ENCODE measurements at places on chromosomes 11 and 22. TPM values are rescaled to one million over a fixed set of nuclear protein-coding genes. Genes with fewer than 3 reads are reported as not detected.

The HBG1 gene
- total RNA-seq, result not detected

The RASD2 gene
- total RNA-seq, result 0.20 TPM

The HMOX1 gene
- 61.6 TPM for total RNA-seq

The PRR5 gene
- 92.6 TPM for total RNA-seq

The OR4C15 gene
- not detected for total RNA-seq
